Esophagus squamous epithelium (tissue), 5 donors: ENCODE measurements at places on chromosomes 6 and 20.

GRCh38 chr20:34632870-34633452 is 43.9 kb downstream of the PIGU start:
- DNase-seq, result no peak

GRCh38 chr6:149963212-149963461 is 606 bp upstream of the ULBP1 start:
- DNase-seq, result no peak

- DNase-seq, result no peak
These were observed 187.8 kb downstream of the SASH1 start for GRCh38 chr6:148530394-148530953.

- no peak for DNase-seq
These were observed 7.7 kb upstream of the BICRAL start for GRCh38 chr6:42774201-42774600.

DNA sequence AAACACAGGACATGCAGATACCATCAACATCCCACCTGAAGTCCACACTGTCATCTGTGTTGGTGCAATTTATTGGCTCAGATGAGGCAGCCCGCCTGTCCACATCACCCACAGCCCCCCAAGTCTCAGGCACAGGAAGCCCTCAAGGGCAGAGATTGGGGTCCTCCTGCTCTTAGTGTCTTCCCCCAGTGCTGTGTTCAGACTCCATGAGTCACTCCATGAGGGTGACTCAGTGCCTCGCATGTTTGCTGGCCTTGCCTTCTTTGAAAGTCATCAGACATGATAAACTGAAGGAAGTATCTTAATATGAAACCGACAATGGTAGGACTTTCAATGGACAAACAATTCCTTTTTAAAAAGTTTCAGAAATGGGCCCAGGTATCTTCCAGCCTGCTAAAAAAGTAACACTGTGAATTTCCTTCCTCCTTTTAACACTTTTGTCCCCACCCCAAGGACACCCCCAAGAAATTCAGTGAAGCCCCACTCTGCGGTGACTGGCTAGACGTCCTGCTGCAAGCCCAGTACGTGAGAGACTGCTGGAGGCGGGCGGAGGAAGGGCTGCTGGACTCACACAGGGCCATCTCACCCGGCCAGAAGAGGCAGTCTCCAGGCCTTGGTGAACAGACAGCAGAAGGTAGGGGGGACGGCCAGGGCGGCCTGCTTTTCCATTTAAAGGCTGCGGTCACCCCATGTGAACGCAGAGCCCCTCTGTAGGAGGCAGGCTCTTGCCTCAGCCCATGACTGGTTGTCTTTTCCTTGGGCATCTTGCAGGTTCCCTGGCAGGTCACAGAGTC is 43.0 kb upstream of the KCNK16 start:
- DNase-seq, result no peak

- no peak for DNase-seq
These were observed 78.5 kb downstream of the NFATC2 start for GRCh38 chr20:51463998-51464397.
